ENCODE measurements at places on chromosomes 2 and 18. TPM values are rescaled to one million over a fixed set of nuclear protein-coding genes. Genes with fewer than 3 reads are reported as not detected.

- no peaks in the 10 kb centered on the region for H3K36me3 ChIP-seq
- peaks cover 4% of the 10 kb centered on the region for H3K27me3 ChIP-seq
- H3K27ac ChIP-seq, result no peak overlapping the region
- DNase-seq, result no peak
- H3K4me1 ChIP-seq, result no peaks in the 10 kb centered on the region
Measured at GRCh38 chr2:33419581-33420200, 56.8 kb upstream of the RASGRP3 start.

DNA sequence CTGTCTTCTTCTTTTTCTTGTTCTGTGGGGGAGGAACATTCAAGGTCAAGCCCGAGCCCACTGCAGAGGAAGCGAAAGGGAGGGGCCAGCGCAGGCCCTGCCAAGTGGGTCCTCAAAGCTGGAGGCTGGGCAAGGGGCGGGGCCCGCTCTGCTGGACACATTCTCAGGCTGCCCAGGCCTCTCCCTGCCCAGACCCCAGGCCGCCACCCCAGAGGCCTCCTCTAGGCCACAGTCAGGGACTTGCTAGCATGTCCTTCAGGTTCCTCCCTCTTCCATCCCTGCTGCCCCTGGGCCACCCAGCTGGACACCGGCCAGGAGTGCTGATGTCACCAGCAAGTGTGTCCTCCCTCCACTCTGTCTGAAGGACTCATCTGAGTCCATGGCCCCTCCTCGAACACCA, 44.1 kb downstream of the KIF1A start:
- no peak for DNase-seq
- H3K27me3 ChIP-seq, result no peaks in the 10 kb centered on the region
- H3K27ac ChIP-seq, result no peak overlapping the region
- H3K36me3 ChIP-seq, result peaks cover 39% of the 10 kb centered on the region
- no peaks in the 10 kb centered on the region for H3K4me1 ChIP-seq

DNA sequence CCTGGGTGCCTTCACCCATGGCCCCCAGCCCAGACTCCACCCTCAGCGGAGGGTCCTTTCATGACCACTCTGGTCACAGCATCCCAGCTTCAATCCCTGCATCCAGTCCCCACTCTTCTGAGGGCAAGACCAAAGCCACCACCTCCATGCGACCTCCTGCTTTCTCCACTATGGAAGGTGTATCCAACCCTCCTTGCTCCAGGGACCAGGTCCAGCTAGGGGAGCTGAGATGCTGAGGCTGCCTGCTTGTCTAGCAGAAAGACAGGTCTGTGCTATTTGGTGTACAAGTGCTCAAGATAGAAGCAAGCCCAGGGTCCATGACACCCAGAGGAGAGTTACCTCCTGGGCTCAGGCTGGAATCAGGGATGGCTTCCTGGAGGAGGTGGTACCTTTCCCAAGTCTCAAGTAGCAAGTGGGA, 73.8 kb upstream of the RAB6C start:
- no peaks in the 10 kb centered on the region for H3K36me3 ChIP-seq
- no peaks in the 10 kb centered on the region for H3K27me3 ChIP-seq
- no peaks in the 10 kb centered on the region for H3K4me1 ChIP-seq
- no peak for DNase-seq
- no peak overlapping the region for H3K4me3 ChIP-seq

- no peak for DNase-seq
- H3K27me3 ChIP-seq, result no peaks in the 10 kb centered on the region
- H3K4me1 ChIP-seq, result peaks cover 9% of the 10 kb centered on the region
Measured at GRCh38 chr2:150609831-150610582, 122.5 kb upstream of the RND3 start.

DNA sequence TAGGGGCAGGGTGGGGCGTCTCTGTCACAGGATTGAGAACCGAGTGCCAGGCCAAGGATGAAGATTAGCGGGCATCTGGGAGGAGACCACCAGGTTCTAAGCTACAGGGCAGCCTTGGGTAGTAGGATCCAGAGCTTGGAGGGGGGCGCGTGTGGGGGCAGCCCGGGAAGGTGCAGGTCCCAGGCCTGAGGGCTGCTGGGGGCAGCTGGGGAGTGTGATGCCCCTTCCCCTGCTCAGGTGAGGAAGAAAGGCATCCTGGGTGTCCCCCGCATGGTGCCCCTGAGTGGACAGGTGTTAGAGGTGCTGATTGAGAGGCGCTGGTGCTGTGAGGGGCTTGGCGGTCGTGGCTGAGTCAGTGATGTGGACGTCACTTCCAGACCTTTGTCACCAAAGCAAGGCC, 33.9 kb upstream of the MBP start:
- DNase-seq, result no peak
- no peaks in the 10 kb centered on the region for H3K4me1 ChIP-seq
- H3K4me3 ChIP-seq, result no peak overlapping the region

GRCh38 chr2:235027558-235028214, 75.9 kb downstream of the SH3BP4 start:
- H3K4me1 ChIP-seq, result peaks cover 16% of the 10 kb centered on the region
- H3K27ac ChIP-seq, result no peak overlapping the region
- peak; percentile 50 for DNase-seq
- H3K27me3 ChIP-seq, result no peaks in the 10 kb centered on the region

DNA sequence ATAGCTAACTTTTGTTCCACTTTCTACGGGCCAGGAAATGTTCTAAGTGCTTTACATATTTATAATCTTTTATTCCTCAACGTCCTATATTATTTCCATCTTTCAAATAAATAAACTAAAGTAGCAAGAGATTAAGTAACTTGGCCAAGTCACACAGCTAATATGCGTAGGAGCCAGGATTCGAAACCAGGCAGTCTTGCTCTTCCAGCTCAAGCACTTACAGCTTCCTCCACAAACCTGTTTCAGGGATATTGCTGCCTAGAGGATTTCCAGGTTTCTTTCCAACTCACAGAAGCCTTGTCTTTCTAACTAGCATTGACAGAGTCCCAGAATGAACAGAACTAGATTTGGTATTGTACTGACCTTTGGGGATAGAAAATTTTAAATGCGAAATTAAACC, 102.5 kb downstream of the FIGN start:
- DNase-seq, result no peak
- H3K4me1 ChIP-seq, result no peaks in the 10 kb centered on the region
- no peak overlapping the region for H3K4me3 ChIP-seq
- no peak overlapping the region for H3K27ac ChIP-seq

- DNase-seq, result no peak
- H3K36me3 ChIP-seq, result peaks cover 7% of the 10 kb centered on the region
- H3K27me3 ChIP-seq, result no peaks in the 10 kb centered on the region
- H3K4me3 ChIP-seq, result no peak overlapping the region
- H3K27ac ChIP-seq, result no peak overlapping the region
Measured at GRCh38 chr2:27390822-27391679, 10.5 kb upstream of the ZNF513 start.

DNA sequence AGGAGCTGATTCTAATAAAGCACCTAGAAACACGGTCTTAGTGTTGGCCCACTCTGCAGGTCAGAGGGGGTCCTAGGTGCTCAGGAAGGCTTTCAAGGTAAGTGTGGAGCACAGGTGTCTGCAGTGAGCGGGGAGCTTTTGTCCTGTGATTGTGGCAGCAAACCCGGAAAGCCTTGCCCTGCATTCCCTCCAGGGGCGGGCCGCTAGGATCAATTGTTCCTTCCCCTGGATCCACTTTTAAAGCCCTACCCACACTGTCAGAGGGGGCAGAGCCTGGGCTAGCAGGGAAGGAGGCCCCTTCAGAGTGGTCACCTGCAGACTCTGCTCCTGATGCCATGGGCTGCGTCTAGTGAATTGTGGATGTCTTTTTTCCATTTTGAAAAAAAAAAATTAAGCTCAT, 176.0 kb downstream of the CTIF start:
- H3K27me3 ChIP-seq, result no peaks in the 10 kb centered on the region
- no peaks in the 10 kb centered on the region for H3K36me3 ChIP-seq
- no peak overlapping the region for H3K4me3 ChIP-seq
- H3K4me1 ChIP-seq, result no peaks in the 10 kb centered on the region

DNA sequence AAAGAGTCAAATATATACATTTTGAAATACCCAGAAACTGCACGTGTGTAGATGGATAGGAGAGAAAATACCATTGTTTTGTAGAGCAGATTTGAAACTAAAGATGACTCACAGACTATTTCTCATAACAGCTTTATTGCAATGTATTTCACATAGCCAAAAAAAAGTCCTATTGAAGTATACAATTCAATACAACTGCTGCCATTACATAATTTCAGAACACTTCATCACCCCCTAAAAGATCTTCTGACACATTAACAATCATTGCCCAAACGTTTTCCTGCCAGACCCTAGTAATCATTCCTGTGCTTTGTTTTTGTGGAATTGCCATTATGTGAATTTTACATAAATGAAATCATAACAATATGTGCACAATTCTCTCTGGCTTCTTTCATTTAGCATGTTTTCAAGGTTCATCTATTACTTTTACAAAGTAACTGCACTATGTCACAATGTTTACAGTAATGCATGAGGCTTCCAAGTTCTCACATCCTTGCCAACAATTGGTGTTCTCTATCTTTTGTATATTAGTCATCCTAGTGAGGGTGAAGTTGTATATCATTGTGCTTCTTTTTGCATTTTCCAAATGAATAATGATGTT, 378.6 kb upstream of the CWC22 start:
- no peaks in the 10 kb centered on the region for H3K27me3 ChIP-seq
- DNase-seq, result no peak
- H3K27ac ChIP-seq, result no peak overlapping the region

DNA sequence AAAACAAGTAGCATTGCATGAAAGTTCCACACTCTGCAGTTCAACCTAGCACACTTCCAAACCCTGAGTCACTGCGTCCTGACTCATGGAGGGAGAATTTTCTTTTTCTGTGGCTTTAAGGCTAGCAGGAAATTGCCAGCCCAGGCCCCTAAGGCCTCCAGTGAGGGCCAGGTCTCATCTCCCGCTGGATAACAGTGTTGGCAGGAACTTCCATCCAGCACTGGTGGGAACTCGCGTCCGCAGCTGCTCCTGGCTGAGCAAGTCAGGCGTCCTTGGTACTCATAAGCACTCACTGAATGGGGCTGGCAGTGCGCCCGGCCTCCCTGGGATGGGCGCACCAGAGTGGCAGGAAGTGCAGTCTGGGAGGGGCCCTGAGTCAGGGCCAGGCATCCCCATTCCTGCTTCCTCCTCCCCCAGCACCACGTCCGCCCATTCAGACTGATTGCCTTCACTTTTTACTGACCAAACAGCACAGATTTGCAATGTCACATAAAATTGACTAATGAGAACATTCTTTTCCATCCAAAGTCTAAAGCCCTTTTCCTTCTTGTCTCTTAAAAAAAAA, 14.3 kb downstream of the MALL start:
- peak; percentile 96 for DNase-seq
- peak overlapping the region; percentile 15 for H3K27ac ChIP-seq
- peaks cover 29% of the 10 kb centered on the region for H3K4me1 ChIP-seq
- no peaks in the 10 kb centered on the region for H3K27me3 ChIP-seq

- H3K27me3 ChIP-seq, result no peaks in the 10 kb centered on the region
- peak overlapping the region; percentile 99 for H3K27ac ChIP-seq
- peak overlapping the region; percentile 96 for H3K4me3 ChIP-seq
- peaks cover 5% of the 10 kb centered on the region for H3K4me1 ChIP-seq
Measured at GRCh38 chr2:241635756-241636155, 1.2 kb downstream of the THAP4 start.

The MERTK gene
- total RNA-seq, result 18.4 TPM

The SEMA4C gene
- total RNA-seq, result 33.3 TPM

The ATP8B1 gene
- 39.3 TPM for total RNA-seq

The GALNT13 gene
- not detected for total RNA-seq

All from A673 (cell line).